ENCODE measurements at places on chromosomes 16 and 17. TPM values are rescaled to one million over a fixed set of nuclear protein-coding genes. Genes with fewer than 3 reads are reported as not detected.

GRCh38 chr17:60993497-60993896 is 315.8 kb downstream of the BCAS3 start:
- DNase-seq: no peak
- no peaks in the 10 kb centered on the region for H3K4me1 ChIP-seq
- H3K27me3 ChIP-seq: no peaks in the 10 kb centered on the region
- H3K36me3 ChIP-seq: no peaks in the 10 kb centered on the region
- H3K4me3 ChIP-seq: no peak overlapping the region
- no peak overlapping the region for H3K27ac ChIP-seq

DNA sequence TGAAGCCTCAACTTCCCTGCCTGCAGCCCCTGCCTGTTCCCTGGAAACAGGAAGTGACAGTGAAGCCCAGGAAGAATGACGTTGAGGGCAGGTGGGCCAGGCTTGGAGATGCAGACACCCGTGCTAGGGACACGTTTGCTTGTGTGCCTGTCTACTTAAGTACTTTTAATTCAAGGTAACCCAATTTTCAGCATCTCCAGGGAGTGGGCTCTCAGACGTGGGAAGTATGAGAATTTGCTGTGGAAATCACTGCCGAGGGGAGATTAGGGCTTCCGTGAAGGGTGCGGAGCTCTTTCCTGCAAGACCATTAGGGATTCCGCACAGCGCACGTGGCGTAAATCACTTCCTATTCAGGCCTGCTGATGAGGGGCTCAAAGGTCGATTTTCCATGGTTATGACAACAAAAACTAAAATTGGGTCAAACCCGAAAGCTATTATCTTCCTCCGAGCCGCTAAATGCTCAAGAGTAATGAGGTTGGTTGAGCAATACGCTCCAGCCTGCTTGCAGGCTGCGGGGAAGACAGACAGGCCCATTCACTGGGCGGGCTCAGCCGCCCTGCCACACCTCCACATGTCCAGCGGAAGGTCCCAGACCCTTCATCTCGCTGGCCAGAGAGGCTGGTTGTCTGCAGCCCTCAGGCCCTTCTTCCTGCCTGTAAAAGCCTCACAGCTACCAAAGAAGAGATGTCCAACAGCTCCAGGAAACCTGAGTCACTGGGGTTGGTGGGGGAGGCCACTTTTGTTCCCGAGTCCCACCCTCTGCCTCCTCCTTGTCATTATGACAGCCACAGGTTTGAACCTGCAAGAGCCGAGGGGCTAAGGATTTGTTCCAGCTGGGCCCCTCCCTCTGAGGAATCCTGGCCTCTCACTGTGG is 109.9 kb downstream of the RBFOX3 start:
- no peak overlapping the region for H3K4me3 ChIP-seq
- no peaks in the 10 kb centered on the region for H3K36me3 ChIP-seq
- no peaks in the 10 kb centered on the region for H3K4me1 ChIP-seq
- no peak for DNase-seq
- H3K27me3 ChIP-seq: no peaks in the 10 kb centered on the region

DNA sequence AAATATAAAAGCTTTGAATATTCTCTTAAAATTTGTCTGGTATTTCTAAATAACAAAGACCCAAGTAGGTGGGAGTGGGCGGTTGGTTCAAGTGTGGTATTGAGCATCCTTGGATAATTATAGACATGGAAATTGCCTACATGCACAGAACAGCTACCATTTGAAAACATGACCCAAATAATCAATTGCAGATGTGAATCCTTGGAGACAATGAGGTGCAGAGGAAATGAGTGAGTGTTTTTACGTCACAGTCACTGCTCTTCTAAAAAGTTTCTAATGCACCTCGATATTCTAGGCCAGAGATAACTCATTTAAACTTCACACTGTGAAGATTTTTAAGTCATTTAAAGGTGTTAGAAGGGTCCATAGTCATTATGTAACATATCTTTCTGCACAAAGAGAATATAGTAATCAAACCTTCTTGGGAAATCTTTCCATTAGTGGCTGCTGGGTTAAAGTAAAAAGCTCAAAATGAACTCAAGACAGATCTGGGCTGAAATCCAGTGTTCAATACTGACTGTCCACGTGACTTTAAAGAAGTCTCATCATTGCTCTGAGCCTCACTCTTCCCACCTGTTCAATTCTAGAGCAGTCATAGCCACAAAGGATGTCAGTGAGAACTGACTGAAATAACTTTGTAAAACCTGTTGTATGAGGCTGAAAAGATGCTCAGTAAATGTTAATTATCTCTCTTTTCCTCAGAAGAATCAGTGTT is 144.5 kb downstream of the CDH11 start:
- no peak overlapping the region for H3K4me3 ChIP-seq
- H3K27me3 ChIP-seq: no peaks in the 10 kb centered on the region
- H3K27ac ChIP-seq: no peak overlapping the region

IRX6 gene
- total RNA-seq: not detected

- DNase-seq: no peak
- peak overlapping the region; percentile 84 for H3K4me3 ChIP-seq
- H3K27me3 ChIP-seq: no peaks in the 10 kb centered on the region
- no peaks in the 10 kb centered on the region for H3K4me1 ChIP-seq
- no peaks in the 10 kb centered on the region for H3K36me3 ChIP-seq
These were observed 908 bp upstream of the CLUH start for GRCh38 chr17:2712300-2713043.

GRCh38 chr16:47250983-47251382 is 107.2 kb upstream of the NETO2 start:
- no peaks in the 10 kb centered on the region for H3K27me3 ChIP-seq
- no peaks in the 10 kb centered on the region for H3K4me1 ChIP-seq
- H3K4me3 ChIP-seq: no peak overlapping the region
- DNase-seq: no peak

ADAD2 gene
- total RNA-seq: not detected

ACSM2A gene
- 470 TPM for total RNA-seq

KRTAP2-1 gene
- not detected for total RNA-seq

- H3K27me3 ChIP-seq: no peaks in the 10 kb centered on the region
- no peak overlapping the region for H3K4me3 ChIP-seq
- H3K4me1 ChIP-seq: no peaks in the 10 kb centered on the region
- H3K36me3 ChIP-seq: no peaks in the 10 kb centered on the region
- DNase-seq: no peak
These were observed 134.2 kb upstream of the CPHXL start for GRCh38 chr16:75860326-75861053.

SRSF1 gene
- 74.9 TPM for total RNA-seq

- DNase-seq: no peak
- no peaks in the 10 kb centered on the region for H3K4me1 ChIP-seq
- no peak overlapping the region for H3K27ac ChIP-seq
These were observed 193.6 kb downstream of the RPTOR start for GRCh38 chr17:80738020-80738808.

MYH13 gene
- not detected for total RNA-seq

- no peak for DNase-seq
- no peak overlapping the region for H3K4me3 ChIP-seq
- H3K27me3 ChIP-seq: no peaks in the 10 kb centered on the region
- no peaks in the 10 kb centered on the region for H3K4me1 ChIP-seq
These were observed 76.0 kb downstream of the MARCHF10 start for GRCh38 chr17:62732125-62732524.

- no peaks in the 10 kb centered on the region for H3K27me3 ChIP-seq
- H3K36me3 ChIP-seq: no peaks in the 10 kb centered on the region
- no peak overlapping the region for H3K4me3 ChIP-seq
- DNase-seq: peak; percentile 60
These were observed 119.7 kb downstream of the RAB11FIP4 start for GRCh38 chr17:31511195-31511578.

EXOC3L1 gene
- 1.8 TPM for total RNA-seq

GRCh38 chr17:13154930-13155329 is 137.1 kb upstream of the ELAC2 start:
- no peaks in the 10 kb centered on the region for H3K27me3 ChIP-seq
- H3K4me3 ChIP-seq: no peak overlapping the region
- no peak for DNase-seq
- H3K4me1 ChIP-seq: no peaks in the 10 kb centered on the region
- no peak overlapping the region for H3K27ac ChIP-seq

GRCh38 chr17:50274897-50275221 is 593 bp downstream of the TMEM92 start:
- no peaks in the 10 kb centered on the region for H3K36me3 ChIP-seq
- H3K4me3 ChIP-seq: peak overlapping the region; percentile 40
- H3K27ac ChIP-seq: peak overlapping the region; percentile 23
- no peak for DNase-seq
- H3K4me1 ChIP-seq: no peaks in the 10 kb centered on the region

- H3K27ac ChIP-seq: no peak overlapping the region
- H3K27me3 ChIP-seq: no peaks in the 10 kb centered on the region
- no peaks in the 10 kb centered on the region for H3K4me1 ChIP-seq
These were observed 4.2 kb downstream of the NF1 start for GRCh38 chr17:31099016-31099415.

DNA sequence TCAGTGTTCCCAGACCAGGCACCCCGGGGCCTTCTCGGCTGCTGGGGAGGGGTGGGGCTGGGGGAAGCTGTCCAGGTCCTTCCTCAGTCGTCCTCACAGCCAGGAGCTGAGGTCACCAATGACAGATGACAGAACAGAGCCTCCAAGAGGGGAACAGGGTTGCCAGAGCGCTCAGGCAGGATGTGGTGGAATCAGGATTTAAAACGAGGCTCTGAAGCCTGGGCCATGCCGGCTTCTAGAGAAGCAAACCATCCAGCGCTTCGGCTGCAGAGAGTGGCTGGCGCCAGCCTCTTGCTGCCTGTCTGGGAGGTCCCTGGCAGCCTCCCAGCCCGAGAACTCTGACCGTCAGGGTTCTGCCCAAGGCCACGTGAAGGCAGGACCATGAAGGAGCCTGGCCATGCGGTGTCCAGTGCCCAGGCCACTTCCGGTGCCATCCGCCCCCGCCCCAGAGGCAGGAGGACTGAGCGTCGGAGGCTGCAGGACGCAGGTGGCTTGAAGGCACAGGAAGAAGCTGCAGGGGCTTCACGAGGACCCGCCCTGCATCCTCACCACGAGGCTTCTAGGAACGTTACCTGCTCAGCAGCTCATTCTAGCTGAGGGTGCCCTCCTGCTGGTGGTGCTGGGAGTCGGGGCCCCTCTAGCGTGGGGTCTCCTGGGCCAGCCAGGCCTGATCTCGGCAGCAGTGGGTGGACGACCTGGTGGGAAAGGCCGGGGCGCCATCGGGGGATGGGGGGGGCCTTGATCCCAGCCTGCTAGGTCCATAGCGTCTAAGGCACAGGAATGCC is 78.5 kb downstream of the KLHDC4 start:
- no peaks in the 10 kb centered on the region for H3K36me3 ChIP-seq
- H3K27me3 ChIP-seq: no peaks in the 10 kb centered on the region
- no peak for DNase-seq

- H3K4me1 ChIP-seq: no peaks in the 10 kb centered on the region
- no peaks in the 10 kb centered on the region for H3K36me3 ChIP-seq
- H3K27me3 ChIP-seq: no peaks in the 10 kb centered on the region
- DNase-seq: peak; percentile 85
- no peak overlapping the region for H3K4me3 ChIP-seq
These were observed 111.0 kb downstream of the N4BP1 start for GRCh38 chr16:48498769-48499631.

RNF222 gene
- not detected for total RNA-seq

DNA sequence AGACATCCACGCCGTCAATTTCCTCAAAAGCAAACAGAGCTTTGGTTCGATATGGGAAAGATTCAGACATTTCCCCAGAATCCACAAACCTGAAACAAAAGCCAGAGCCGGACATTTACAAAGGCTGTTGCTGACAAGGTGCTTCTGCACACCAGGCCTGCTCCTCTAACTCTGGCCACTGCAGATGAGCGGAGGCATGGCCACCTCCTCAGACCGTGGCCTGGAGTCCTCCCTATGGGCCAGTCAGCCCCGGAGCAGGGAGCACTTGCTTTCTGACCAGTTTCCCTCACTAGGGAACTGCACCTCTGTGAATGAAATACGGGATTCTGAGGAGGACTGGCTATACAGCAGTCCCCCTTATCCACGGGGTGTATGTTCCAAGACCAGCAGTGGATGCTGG is 22.3 kb upstream of the TRAP1 start:
- H3K27me3 ChIP-seq: no peaks in the 10 kb centered on the region
- H3K4me3 ChIP-seq: no peak overlapping the region
- DNase-seq: no peak
- peaks cover 9% of the 10 kb centered on the region for H3K36me3 ChIP-seq
- no peak overlapping the region for H3K27ac ChIP-seq

GRCh38 chr16:71956486-71956885 is 43.7 kb downstream of the PKD1L3 start:
- no peak overlapping the region for H3K4me3 ChIP-seq
- DNase-seq: no peak
- no peaks in the 10 kb centered on the region for H3K4me1 ChIP-seq
- H3K27ac ChIP-seq: no peak overlapping the region

- H3K4me1 ChIP-seq: no peaks in the 10 kb centered on the region
- no peak overlapping the region for H3K27ac ChIP-seq
- no peaks in the 10 kb centered on the region for H3K36me3 ChIP-seq
- peak overlapping the region; percentile 16 for H3K4me3 ChIP-seq
- no peaks in the 10 kb centered on the region for H3K27me3 ChIP-seq
These were observed 22.2 kb downstream of the TRPV3 start for GRCh38 chr17:3535253-3535995.

FOXC2 gene
- not detected for total RNA-seq

- DNase-seq: no peak
- H3K36me3 ChIP-seq: peaks cover 48% of the 10 kb centered on the region
- no peak overlapping the region for H3K4me3 ChIP-seq
- H3K4me1 ChIP-seq: no peaks in the 10 kb centered on the region
- H3K27me3 ChIP-seq: no peaks in the 10 kb centered on the region
- H3K27ac ChIP-seq: no peak overlapping the region
These were observed 15.2 kb upstream of the CLEC18C start for GRCh38 chr16:70158261-70158939.

DNA sequence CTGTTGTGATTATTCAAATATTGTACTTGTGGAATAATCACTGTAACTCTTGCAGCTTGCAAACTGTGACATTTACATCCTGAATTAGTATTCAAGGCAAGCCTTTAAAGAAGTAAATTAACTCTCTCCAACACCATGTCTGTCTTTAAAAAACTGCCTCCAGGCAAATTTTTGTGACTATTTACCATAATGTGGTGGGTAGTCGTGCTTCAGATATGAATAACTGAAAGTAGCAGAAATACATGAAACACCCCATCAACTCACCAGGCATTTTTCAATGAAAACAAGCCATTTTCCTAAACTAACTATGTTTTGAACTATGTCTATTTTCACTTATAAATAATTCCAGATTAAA is 217.4 kb upstream of the PSMD7 start:
- no peaks in the 10 kb centered on the region for H3K4me1 ChIP-seq
- H3K4me3 ChIP-seq: no peak overlapping the region
- H3K36me3 ChIP-seq: no peaks in the 10 kb centered on the region
- no peak for DNase-seq
- H3K27me3 ChIP-seq: no peaks in the 10 kb centered on the region

Data from right lobe of liver (tissue), 6 donors.